ENCODE measurements at places on chromosomes 13 and 19.
A peak's percentile ranks its signal among the peaks of the same experiment; 100 is the strongest.

- DNase-seq: peak; percentile 96
Measured at GRCh38 chr19:18098891-18099622, 1.5 kb downstream of the MAST3 start.

- no peak for DNase-seq
Measured at GRCh38 chr13:67844574-67844973, 614.4 kb upstream of the PCDH9 start.

GRCh38 chr19:30208436-30209060, 163.6 kb upstream of the ZNF536 start:
- no peak for DNase-seq

- DNase-seq: peak; percentile 93
Measured at GRCh38 chr19:18436671-18437490, 1.1 kb downstream of the ISYNA1 start.

- DNase-seq: no peak
Measured at GRCh38 chr19:3345850-3346460, 20.4 kb upstream of the NFIC start.

- DNase-seq: peak; percentile 90
Measured at GRCh38 chr19:17754634-17755442, 3.6 kb downstream of the FCHO1 start.

GRCh38 chr19:55252760-55253663, 5.8 kb downstream of the PPP6R1 start:
- peak; percentile 31 for DNase-seq

GRCh38 chr13:87656306-87656705, 14.9 kb upstream of the SLITRK5 start:
- no peak for DNase-seq

DNA sequence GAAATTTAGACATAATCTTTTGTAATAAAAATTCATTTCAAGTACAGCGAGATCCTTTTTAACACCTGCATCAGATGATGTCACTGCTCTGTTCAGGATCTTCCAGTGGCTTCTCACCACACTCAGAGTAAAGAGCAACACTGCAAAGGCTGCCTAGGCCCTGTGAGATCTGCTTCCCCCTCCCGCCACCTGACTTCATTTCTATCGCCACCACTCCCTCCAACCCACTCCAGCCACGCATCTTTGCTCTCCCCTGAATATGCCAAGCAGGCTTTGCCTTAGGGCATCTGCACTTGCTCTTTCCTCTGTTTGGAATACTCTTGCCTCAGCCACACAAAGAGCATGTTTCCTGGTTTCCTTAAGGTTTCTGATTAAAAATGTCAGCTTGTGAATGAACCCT, 58.3 kb downstream of the MBNL2 start:
- DNase-seq: no peak

GRCh38 chr19:48137411-48137810, 26.8 kb upstream of the PLA2G4C start:
- DNase-seq: no peak

- no peak for DNase-seq
Measured at GRCh38 chr19:37763488-37763887, 15.9 kb downstream of the ZNF573 start.

- no peak for DNase-seq
Measured at GRCh38 chr19:45955905-45956608, 17.6 kb downstream of the NOVA2 start.

GRCh38 chr13:74678308-74678965, 544.2 kb upstream of the KLF12 start:
- no peak for DNase-seq

GRCh38 chr19:45476304-45476703, 8.5 kb downstream of the FOSB start:
- no peak for DNase-seq

- DNase-seq: no peak
Measured at GRCh38 chr19:30887042-30887441, 462.2 kb downstream of the TSHZ3 start.

- no peak for DNase-seq
Measured at GRCh38 chr13:103066781-103067345, 646 bp upstream of the SLC10A2 start.

DNA sequence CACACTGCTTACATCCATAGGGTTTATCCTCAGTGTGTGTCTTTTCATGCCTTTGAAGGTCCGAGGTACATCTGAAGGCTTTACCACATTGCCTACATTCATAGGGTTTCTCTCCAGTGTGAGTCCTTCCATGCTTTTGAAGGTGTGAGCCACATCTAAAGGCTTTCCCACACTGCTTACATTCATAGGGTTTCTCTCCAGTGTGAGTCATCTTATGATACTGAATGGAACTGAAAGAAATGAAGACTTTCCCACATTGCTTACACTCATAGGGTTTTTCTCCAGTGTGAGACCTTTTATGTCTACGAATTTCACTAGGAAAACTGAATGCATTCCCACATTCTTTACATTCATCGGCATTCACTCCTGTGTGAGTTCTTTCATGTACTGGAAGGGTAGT, 7.1 kb downstream of the ZNF20 start:
- DNase-seq: no peak

DNA sequence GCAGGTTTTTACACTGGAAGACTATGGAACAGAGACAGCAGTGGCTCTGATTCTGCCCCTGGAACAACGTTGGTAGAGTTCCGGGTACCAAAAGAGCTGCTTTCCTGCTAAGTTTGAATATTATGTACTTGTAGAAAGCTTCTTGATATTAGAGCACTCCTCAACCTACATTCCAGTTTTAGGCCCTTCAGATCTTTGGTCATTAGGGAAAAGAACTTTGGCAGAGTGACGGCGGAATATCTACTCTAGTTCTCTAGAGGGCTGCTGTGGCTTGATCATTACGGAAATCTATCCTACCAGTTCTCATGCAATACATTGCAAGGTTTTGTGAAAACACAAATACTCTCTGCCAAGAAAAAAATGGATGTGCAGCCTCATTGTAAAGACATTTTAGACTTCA, 415.7 kb downstream of the DIAPH3 start:
- no peak for DNase-seq

- no peak for DNase-seq
Measured at GRCh38 chr13:29802621-29803020, 47.8 kb downstream of the UBL3 start.

DNA sequence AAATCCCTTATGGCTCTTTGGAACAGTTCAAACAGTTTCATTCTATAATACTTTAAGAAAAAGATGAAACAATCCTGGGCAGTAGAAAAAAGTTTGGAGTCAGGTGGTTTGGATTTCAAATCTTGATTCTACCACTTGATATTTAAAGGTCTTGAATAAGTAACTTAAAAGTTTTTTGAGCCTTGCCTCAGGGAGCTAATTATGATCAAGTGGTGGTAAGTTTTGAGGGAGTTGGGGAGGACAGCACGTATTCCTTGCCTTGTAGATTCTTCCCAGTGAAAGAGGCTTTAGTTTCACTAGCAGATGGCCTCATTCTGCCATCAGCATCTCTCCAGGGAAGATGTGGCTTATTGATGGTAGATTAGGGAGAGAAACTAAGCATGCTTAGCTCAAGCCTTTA, 168.4 kb upstream of the CSNK1A1L start:
- no peak for DNase-seq

DNA sequence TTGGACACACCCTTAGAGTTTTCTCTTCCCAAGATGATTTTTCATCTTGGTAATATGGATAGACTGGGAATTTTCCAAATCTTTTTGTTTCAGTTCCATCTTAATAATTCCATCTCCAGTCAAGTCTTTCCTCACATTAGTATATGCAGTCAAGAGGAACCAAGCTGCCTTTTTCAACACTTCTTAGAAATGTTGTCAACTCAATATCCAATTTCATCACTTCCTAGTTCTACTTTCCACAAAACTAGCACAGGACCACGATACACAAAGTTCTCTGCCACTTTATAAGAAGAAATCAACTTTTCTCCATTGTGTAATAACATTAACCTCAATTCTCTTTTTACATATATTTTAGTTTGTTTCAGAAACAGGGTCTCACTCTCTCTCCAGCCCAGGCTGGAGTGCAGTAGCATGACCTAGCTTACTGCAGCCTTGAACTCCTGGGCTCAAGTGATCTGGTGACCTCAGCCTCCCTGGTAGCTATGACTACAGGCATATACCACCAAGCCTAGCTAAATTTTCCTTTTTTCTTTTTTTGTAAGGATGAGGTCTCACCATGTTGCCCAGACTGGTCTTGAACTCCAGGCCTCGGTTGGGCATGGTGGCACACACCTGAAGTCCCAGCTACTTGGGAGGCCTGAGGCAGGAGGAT, 15.5 kb downstream of the ZNF443 start:
- DNase-seq: no peak

GRCh38 chr19:14390548-14390947, 9.3 kb downstream of the ADGRE5 start:
- DNase-seq: no peak

- DNase-seq: no peak
Measured at GRCh38 chr19:30132343-30133075, 190.5 kb downstream of the URI1 start.

GRCh38 chr19:6886277-6886897, 992 bp upstream of the ADGRE1 start:
- peak; percentile 18 for DNase-seq

GRCh38 chr19:35545855-35546381, 492 bp downstream of the TMEM147 start:
- DNase-seq: peak; percentile 84

GRCh38 chr13:88857256-88857655, 1186.1 kb downstream of the SLITRK5 start:
- DNase-seq: no peak

- no peak for DNase-seq
Measured at GRCh38 chr13:28831117-28831516, 11.0 kb downstream of the MTUS2 start.

GRCh38 chr19:34505321-34506025, 23.9 kb downstream of the WTIP start:
- DNase-seq: no peak

- DNase-seq: no peak
Measured at GRCh38 chr19:51796195-51796679, 1.3 kb downstream of the FPR3 start.

DNA sequence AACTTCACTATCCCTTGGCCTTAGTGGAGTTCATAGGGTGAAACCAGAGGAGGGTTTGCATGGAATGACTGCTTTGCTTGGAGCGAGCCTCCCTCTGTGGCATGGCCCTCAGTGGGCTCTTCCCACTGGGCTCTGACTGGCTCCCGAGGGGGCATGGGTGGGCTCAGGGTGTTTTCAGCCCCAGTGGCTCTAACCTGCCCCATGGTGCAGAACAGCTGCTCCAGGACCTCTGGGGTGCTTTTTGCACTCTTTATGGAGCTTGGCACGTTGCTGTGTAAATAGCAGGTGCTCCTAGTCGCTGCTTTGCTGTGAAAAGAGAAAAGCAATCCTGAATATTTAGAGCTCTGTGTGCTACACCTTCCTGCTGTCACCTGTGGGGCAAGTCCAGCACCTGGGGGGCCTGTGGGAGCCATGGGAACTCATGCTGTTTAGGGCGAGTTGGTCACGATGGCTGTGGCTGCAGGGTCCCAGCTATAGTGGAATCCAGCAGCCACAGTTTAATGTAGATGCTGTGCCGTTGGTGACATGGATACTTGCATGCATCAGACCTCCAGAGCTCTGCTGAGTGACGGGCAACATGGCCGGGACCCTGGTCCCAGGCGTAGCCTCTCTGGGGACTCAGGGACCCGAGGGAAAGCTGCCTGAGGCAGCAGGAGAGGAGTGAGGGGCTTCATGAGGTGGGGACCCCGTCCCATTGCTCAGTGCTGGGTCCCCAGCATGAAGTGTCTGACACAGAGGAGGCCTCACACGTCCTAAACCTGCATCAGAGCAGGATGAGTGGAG, 14.3 kb upstream of the MCF2L start:
- DNase-seq: no peak

DNA sequence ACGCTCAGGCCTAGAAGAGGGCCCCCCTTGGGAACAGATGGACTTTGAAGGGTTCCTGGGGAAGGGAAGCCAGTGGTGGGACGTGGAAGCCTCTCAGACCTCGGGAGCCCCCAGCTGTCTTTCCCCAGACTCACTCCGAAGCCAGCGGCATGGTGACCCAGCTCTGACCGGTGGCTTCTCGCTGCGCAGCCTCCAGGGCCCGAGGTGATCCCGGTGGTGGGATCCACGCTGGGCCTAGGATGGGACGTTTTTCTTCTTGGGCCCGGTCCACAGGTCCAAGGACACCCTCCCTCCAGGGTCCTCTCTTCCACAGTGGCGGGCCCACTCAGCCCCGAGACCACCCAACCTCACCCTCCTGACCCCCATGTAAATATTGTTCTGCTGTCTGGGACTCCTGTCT, 24.6 kb downstream of the HPN start:
- DNase-seq: no peak

DNA sequence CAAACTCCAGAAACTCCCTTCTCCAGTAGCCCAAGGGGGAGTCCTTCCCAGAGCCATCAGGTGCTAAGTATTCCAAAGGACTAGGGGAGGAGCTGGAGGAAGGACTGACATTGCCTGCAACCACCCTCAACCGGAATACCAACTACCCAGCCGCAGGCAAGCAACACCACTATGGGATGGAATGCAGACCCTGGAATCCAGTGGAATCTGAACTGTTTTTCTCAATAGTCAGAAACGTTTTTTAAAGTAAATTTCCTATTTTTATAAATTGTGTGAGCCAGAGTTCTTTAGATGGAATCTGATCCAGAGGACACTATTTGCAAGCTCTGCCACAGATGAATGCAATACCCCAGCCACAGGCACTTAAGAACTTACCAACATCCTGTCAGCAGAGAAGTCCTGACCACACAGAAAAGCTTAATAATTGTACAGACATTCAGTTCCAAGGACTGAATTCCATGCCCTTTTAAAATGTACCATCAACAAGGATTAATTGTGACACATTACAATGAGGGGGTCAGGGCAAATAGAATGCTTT, 92.1 kb downstream of the USP12 start:
- no peak for DNase-seq

- no peak for DNase-seq
Measured at GRCh38 chr13:52743988-52744387, 4.4 kb upstream of the CNMD start.

DNA sequence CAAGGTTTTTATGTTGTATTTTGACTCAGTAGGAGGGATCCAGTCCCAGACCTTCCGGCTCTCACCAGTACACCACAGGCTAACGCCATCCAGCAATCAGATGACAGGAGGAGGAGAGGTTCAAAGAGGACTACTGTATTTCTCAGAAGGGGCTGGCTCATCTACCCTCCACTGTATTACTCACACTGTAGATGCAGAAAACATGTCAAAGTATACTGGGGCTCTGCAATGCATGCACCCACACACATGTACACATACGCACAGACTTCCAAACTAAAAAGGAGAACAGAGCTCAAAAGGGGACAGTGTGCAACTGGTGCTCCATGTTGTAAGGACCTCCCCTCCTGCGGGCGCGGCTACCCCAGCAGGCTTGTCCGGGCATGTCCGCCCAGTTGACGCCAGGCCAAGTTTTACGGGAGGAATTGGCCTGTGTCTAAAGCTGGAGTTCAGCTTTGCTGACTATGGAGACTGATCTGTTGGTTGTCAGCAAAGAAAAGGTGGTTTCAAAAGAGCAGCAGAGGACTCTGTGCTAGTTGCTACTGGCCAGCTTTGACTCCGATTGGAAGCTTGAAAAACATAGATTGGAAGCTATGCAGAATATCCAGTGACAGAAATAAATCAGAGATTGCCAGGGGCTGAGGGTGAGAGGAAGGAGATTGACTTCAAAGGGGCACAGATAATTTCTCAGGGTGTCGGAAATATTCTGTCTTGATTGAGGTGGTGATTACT, 314.2 kb downstream of the DLEU7 start:
- DNase-seq: no peak

GRCh38 chr13:46639033-46639981, 86.3 kb downstream of the LRCH1 start:
- DNase-seq: peak; percentile 69

GRCh38 chr13:102443249-102443648, 41.4 kb upstream of the FGF14 start:
- DNase-seq: no peak

Data from GM12865 (cell line).